ENCODE measurements at places on chromosomes 11 and 22. TPM values are rescaled to one million over a fixed set of nuclear protein-coding genes. Genes with fewer than 3 reads are reported as not detected.

GRCh38 chr22:38706101-38706900, 557 bp downstream of the GTPBP1 start:
- peaks cover 37% of the 10 kb centered on the region for H3K4me1 ChIP-seq
- no peaks in the 10 kb centered on the region for H3K27me3 ChIP-seq
- H3K4me3 ChIP-seq = peak overlapping the region; percentile 89
- peaks cover 6% of the 10 kb centered on the region for H3K36me3 ChIP-seq
- H3K27ac ChIP-seq = peak overlapping the region; percentile 93
- DNase-seq = peak; percentile 67

- peaks cover 38% of the 10 kb centered on the region for H3K4me1 ChIP-seq
- no peaks in the 10 kb centered on the region for H3K27me3 ChIP-seq
- H3K36me3 ChIP-seq = no peaks in the 10 kb centered on the region
- no peak overlapping the region for H3K4me3 ChIP-seq
- DNase-seq = no peak
Measured at GRCh38 chr11:95699631-95700470, 89.7 kb downstream of the FAM76B start.

DNA sequence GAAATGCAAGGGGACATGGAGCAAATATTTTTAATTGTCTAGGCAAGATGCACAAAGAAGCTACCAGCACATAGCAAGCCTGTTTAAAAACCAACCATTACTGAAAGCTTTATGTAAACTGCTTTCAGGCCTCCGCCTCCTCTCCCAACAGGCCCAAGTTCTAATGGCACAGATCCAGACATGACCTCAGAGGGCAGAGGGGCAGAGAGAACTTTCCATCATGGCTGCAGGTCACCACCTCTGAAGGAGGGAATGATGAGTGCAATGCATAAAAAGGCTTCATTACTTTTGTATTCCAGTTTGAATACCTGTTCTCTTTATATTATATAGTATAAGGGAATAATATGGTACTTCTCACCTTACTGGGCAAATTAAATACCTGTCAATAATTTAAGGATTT, 15.2 kb downstream of the DDX17 start:
- no peak overlapping the region for H3K4me3 ChIP-seq
- DNase-seq = no peak
- peaks cover 50% of the 10 kb centered on the region for H3K36me3 ChIP-seq
- no peaks in the 10 kb centered on the region for H3K27me3 ChIP-seq
- H3K27ac ChIP-seq = peak overlapping the region; percentile 77

DNA sequence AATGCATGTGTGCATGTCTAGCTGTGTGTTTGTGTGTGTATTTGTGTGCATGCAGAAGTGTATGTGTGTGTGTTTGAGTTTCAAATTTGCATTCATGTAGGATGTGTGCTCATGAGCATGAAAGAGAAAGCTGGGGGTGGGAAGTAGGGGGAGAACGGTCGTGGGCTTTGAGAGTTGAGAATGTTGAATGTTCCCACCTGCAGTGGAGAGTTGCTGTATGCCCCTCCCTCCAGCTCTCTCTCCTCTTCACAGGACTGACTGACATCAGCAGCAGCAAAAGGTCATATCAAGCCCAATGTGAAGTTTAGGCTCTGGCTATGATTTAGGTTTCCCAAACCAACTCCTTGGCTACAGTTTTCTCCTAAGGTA, 63.8 kb upstream of the RRAS2 start:
- H3K27ac ChIP-seq = no peak overlapping the region
- H3K4me1 ChIP-seq = peaks cover 3% of the 10 kb centered on the region
- H3K36me3 ChIP-seq = no peaks in the 10 kb centered on the region

- H3K36me3 ChIP-seq = no peaks in the 10 kb centered on the region
- no peaks in the 10 kb centered on the region for H3K4me1 ChIP-seq
- DNase-seq = no peak
- no peak overlapping the region for H3K27ac ChIP-seq
- H3K4me3 ChIP-seq = no peak overlapping the region
Measured at GRCh38 chr11:23502826-23503225, 642.6 kb upstream of the CCDC179 start.

GRCh38 chr11:99706848-99707247, 686.1 kb downstream of the CNTN5 start:
- no peaks in the 10 kb centered on the region for H3K36me3 ChIP-seq
- H3K4me1 ChIP-seq = peaks cover 23% of the 10 kb centered on the region
- peak overlapping the region; percentile 45 for H3K27ac ChIP-seq
- DNase-seq = no peak

DNA sequence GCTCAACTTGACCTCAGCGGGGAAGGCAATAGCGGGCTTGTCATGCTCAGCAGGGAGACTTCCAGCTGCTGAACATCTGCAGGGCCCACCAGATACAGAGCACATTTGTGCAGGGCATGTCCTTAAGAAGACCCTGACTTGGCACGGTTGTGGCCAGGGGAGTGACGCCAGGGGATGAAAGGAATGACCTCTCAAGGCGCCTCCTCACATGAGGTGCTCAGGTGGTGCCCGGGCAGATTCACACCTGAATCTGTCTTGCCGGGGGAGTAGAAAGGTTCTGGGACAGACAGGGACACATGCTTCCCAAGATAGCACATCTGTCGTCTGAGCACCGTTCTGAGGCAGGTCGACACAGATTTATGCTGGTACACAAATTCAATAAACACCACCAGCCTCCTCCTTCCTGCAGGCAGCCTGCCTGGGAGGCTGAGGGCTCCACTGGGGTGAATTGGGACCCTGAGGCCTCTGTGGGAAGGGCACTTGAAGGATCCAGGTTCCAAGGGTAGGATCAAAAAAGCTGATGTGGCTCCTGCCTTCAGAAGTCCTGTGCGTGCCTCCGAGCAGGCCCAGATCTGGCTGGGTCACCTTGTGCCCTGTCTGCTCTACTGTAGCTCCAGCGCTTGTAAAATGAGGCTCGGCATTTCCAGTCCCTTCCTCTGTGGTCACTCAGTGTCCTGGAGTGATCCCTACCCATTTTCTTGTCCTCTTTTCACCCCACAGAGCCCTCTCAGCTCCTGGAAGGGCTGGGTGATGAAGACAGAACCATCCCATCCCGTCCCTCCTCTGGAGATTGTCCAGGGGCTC, 49.6 kb upstream of the NECTIN1 start:
- no peak overlapping the region for H3K4me3 ChIP-seq
- H3K27ac ChIP-seq = no peak overlapping the region
- DNase-seq = no peak

DNA sequence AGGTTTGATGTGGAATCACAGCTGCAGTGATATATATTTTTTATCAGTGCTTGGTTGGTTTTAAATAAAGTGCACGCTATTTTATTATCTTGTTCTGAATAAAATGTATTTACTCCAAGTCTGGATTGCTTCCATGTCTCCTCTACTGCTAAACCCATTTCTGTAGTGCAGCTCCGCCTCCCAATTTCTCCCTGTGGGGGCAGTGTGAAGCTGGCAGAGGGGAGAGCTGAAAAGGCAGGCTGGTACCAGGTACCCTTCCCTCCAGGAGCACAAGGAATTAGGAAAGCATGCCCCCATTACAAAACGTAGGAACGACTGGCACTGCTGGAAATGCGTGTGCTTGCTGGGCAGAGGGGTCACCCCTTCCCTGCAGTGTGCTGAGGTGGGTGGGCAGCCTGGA, 934 bp upstream of the TMEM132A start:
- H3K27me3 ChIP-seq = no peaks in the 10 kb centered on the region
- peak overlapping the region; percentile 59 for H3K4me3 ChIP-seq
- DNase-seq = no peak
- peaks cover 12% of the 10 kb centered on the region for H3K4me1 ChIP-seq
- H3K27ac ChIP-seq = no peak overlapping the region

- no peaks in the 10 kb centered on the region for H3K27me3 ChIP-seq
- H3K4me1 ChIP-seq = peaks cover 27% of the 10 kb centered on the region
- H3K4me3 ChIP-seq = no peak overlapping the region
- no peak for DNase-seq
- peak overlapping the region; percentile 83 for H3K27ac ChIP-seq
- no peaks in the 10 kb centered on the region for H3K36me3 ChIP-seq
Measured at GRCh38 chr11:128324531-128325141, 262.7 kb downstream of the ETS1 start.

DNA sequence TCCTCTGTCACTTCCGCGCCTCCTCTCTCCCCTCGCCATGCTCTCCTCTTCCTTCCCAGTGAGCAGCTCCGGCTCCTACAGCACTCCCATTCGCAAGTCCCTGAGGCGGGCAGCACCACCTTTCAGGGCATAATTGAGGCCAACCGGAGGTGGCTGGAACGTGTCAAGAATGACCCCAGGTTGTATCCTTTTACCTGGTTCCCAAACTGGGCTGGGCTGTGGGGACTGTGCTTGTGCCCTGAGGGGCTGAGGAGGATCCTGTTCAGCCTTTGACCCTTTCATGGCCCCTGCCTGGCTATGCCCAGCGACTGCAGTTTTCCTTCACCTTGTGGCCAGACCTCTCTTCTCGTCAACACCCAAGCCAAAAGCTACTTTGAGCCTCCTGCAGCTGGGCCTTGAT, 84.1 kb downstream of the CEP164 start:
- peaks cover 26% of the 10 kb centered on the region for H3K36me3 ChIP-seq
- DNase-seq = no peak
- no peaks in the 10 kb centered on the region for H3K27me3 ChIP-seq
- no peak overlapping the region for H3K27ac ChIP-seq

- H3K27ac ChIP-seq = no peak overlapping the region
- peaks cover 3% of the 10 kb centered on the region for H3K36me3 ChIP-seq
- H3K4me1 ChIP-seq = peaks cover 16% of the 10 kb centered on the region
Measured at GRCh38 chr11:26028393-26028911, 303.5 kb upstream of the ANO3 start.

- no peak overlapping the region for H3K27ac ChIP-seq
- H3K4me1 ChIP-seq = peaks cover 7% of the 10 kb centered on the region
- DNase-seq = no peak
- H3K27me3 ChIP-seq = peaks cover 5% of the 10 kb centered on the region
- H3K4me3 ChIP-seq = no peak overlapping the region
Measured at GRCh38 chr11:29336727-29337575, 679.9 kb downstream of the KCNA4 start.

DNA sequence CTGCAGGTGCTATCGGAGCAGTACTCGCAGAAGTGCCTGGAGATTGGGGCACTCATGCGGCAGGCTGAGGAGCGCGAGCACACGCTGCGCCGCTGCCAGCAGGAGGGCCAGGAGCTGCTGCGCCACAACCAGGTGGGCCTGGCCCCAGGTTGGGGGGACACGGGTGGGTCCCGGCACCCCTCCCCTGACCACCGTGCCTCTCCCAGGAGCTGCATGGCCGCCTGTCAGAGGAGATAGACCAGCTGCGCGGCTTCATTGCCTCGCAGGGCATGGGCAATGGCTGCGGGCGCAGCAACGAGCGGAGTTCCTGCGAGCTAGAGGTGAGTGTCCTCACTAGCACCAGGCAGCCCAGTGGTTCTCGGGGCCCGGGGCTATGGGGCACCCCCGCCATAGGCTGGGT, 38.7 kb upstream of the GCAT start:
- DNase-seq = no peak
- peaks cover 16% of the 10 kb centered on the region for H3K36me3 ChIP-seq
- H3K27ac ChIP-seq = no peak overlapping the region
- no peaks in the 10 kb centered on the region for H3K27me3 ChIP-seq
- no peak overlapping the region for H3K4me3 ChIP-seq

DNA sequence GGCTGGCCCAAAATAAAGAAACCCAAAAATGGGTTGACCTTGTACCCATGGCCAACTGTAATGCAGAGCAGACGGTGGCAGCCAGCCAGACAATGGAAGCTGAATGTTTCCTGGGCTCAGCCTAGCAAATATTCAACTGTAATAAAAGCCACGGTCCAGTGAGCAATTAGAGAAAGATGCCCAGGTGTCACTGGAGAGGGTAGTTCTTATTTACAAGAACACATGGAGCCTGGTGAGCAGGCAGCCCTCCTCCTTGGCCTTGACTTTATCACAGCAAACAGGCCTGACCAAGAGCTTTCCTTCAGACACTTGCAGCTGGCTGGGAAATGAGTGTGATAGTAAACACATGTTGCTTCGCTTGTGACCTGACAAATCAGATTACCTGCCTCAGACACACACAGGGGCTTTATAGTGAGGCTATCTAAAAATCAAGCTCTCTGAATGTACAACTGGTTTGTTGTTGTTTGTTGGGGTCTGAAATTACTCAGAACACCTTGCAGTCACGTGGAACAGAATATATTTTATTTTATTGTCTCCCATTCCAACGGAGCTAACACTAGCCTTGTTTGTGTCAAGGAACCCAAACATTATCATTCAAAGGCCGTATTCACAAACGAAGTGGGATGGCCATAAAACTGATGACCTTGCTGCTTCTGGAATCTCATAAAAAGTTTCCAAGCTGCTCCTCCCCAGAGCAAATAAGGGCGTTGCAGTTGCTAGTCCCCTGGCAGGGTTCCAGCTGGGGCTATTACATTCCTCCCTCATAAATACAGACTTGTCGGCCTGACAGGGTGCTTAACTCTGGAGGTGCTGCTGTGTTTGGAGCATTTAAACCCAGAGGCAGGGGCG, 161.1 kb downstream of the BBOX1 start:
- peaks cover 3% of the 10 kb centered on the region for H3K36me3 ChIP-seq
- peak overlapping the region; percentile 89 for H3K27ac ChIP-seq
- peak; percentile 83 for DNase-seq
- peaks cover 56% of the 10 kb centered on the region for H3K4me1 ChIP-seq

- H3K27ac ChIP-seq = no peak overlapping the region
- no peak for DNase-seq
- H3K36me3 ChIP-seq = no peaks in the 10 kb centered on the region
- H3K4me1 ChIP-seq = peaks cover 9% of the 10 kb centered on the region
Measured at GRCh38 chr11:47149782-47150181, 26.9 kb downstream of the ARFGAP2 start.

- DNase-seq = peak; percentile 18
- no peaks in the 10 kb centered on the region for H3K36me3 ChIP-seq
- peaks cover 6% of the 10 kb centered on the region for H3K27me3 ChIP-seq
- no peak overlapping the region for H3K27ac ChIP-seq
- H3K4me1 ChIP-seq = no peaks in the 10 kb centered on the region
Measured at GRCh38 chr11:1200611-1201191, 22.2 kb upstream of the MUC5B start.

GRCh38 chr22:49951678-49951985, 8.9 kb upstream of the PIM3 start:
- DNase-seq = no peak
- H3K27me3 ChIP-seq = no peaks in the 10 kb centered on the region
- H3K27ac ChIP-seq = peak overlapping the region; percentile 99
- H3K4me1 ChIP-seq = peaks cover 49% of the 10 kb centered on the region
- H3K4me3 ChIP-seq = no peak overlapping the region
- H3K36me3 ChIP-seq = no peaks in the 10 kb centered on the region

- peaks cover 2% of the 10 kb centered on the region for H3K27me3 ChIP-seq
- no peaks in the 10 kb centered on the region for H3K4me1 ChIP-seq
- no peak overlapping the region for H3K27ac ChIP-seq
- no peak for DNase-seq
- H3K4me3 ChIP-seq = no peak overlapping the region
- H3K36me3 ChIP-seq = peaks cover 10% of the 10 kb centered on the region
Measured at GRCh38 chr22:44102856-44103255, 77.9 kb upstream of the PARVG start.

- no peak overlapping the region for H3K27ac ChIP-seq
- no peak for DNase-seq
- no peaks in the 10 kb centered on the region for H3K27me3 ChIP-seq
- no peaks in the 10 kb centered on the region for H3K36me3 ChIP-seq
Measured at GRCh38 chr11:27611947-27612455, 88.3 kb downstream of the BDNF start.

Gene MMP12
- total RNA-seq = not detected

Gene NCR3LG1
- 4.8 TPM for total RNA-seq

Gene TSSK2
- total RNA-seq = not detected

Gene RBM14
- total RNA-seq = 128 TPM

Gene LRRN4CL
- total RNA-seq = 1.6 TPM

Gene GGTLC2
- total RNA-seq = 0.31 TPM

Gene ANO9
- 29.7 TPM for total RNA-seq

Gene ARHGAP8
- 166 TPM for total RNA-seq

Gene C22orf42
- total RNA-seq = not detected

Gene TMPRSS4
- 0.66 TPM for total RNA-seq

Gene UCP2
- 27.7 TPM for total RNA-seq

Gene FOLR3
- total RNA-seq = not detected

Gene C22orf23
- total RNA-seq = not detected

Gene SCGB1C1
- not detected for total RNA-seq

Gene SMIM35
- not detected for total RNA-seq

Gene LRRC32
- total RNA-seq = 37.9 TPM
